ENCODE measurements at places on chromosomes 3 and 15. TPM values are rescaled to one million over a fixed set of nuclear protein-coding genes. Genes with fewer than 3 reads are reported as not detected.

DNA sequence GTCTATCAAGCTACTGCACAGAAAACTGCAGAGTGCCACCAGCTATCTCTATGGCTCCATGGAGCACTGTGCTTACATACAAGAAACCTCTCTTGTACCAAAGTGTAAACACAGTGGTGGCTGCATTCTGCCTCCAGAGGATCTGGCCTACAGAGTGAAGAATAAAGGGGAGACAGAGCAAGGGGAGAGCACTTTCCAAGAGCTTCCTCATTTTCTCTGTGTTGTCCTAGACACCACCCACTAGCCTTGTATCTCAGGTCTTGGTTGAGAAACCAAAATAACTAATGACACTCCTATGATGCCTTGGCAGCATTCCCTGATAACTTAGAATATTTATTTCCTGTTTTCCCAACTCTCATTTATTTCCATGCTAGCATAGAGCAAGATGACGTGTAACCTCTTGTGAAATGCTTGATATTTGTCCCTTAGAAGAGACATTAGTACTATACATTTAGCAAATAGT, 56.9 kb upstream of the PHLDB2 start:
- no peak for DNase-seq

GRCh38 chr15:91100814-91101607, 954 bp downstream of the SV2B start:
- no peak for DNase-seq

- DNase-seq: no peak
Observed at GRCh38 chr15:66720206-66721010, 18.4 kb downstream of the SMAD6 start.

DNA sequence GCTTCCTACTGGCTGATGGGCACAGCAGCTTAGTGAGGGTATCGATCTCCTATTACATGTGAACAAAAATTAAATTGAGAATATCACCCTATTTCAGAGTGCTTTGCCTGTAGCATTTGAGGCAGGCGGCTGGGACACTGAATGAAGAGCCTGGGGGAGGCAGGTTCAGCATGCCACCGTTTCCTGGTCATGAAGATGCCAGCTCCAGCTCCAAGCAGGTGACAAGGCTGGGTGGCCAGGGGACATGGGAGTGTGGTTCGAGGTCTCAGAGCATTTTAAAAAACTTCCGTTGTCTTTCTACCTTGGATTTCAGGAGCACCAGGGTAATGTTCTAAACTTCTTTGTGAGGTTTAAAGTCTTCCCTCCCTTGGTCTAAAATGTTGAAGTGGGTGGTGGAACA, 158.2 kb downstream of the RPLP1 start:
- DNase-seq: no peak

DNA sequence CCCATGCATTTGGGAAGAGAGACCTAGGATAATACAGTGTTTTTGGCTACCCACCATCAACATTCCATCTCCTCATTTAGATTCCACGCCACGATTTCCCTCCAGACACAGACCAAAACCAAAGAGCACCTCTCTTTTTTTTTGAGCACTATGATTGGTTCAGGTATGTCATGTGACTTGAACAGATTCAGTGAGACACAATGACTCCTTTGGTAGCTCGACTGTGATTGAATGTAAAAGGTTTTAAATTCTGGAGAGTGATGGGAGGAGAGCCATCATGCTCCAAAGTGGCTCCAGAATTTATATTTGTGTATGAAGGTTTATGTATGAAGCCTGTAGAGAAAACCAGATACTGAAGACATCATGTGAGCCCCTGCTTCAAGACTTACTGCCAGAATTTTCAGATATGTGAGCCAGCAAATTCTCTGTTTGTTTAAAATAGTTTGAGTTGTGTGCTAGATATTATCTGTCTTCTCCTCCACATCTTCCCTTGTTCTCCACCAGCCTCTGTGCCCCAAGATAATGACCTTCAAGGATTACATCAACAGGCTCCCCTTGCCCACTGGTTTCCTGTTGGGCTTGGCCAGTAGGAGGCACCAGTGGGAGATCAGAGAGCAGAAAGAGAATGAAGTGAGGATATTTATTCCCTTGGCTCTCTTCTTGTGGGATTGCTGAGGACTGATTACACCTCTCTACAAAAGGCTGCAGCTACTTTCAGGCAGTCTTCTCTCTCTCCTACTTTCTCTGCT, 12.5 kb downstream of the MYD88 start:
- DNase-seq: no peak

- DNase-seq: no peak
Observed at GRCh38 chr15:62453375-62453774, 288.3 kb upstream of the C2CD4B start.

- no peak for DNase-seq
Observed at GRCh38 chr3:33577173-33577572, 137.0 kb upstream of the UBP1 start.

- no peak for DNase-seq
Observed at GRCh38 chr3:36095238-36095637, 285.1 kb upstream of the STAC start.

DNA sequence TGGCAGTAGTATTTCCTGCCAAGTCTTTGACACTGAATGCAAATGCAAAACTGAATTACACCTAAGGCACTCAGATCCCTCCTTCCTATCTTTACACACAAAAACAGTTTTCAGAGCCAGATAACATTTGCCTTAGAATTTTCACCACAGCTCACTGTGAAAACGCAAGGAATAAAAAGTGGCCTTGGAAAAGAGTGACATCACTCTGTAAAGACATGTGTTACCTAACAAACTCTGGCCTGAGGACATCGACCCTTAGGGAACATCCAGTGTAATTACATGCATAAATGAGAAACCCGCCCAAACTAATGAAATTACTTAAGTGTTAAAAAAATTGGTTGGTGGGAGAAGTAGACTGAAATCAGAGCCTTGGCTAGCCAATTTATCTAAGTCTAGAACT, 88.9 kb downstream of the PLOD2 start:
- no peak for DNase-seq

GRCh38 chr3:71372911-71373637, 210.5 kb downstream of the FOXP1 start:
- no peak for DNase-seq

DNA sequence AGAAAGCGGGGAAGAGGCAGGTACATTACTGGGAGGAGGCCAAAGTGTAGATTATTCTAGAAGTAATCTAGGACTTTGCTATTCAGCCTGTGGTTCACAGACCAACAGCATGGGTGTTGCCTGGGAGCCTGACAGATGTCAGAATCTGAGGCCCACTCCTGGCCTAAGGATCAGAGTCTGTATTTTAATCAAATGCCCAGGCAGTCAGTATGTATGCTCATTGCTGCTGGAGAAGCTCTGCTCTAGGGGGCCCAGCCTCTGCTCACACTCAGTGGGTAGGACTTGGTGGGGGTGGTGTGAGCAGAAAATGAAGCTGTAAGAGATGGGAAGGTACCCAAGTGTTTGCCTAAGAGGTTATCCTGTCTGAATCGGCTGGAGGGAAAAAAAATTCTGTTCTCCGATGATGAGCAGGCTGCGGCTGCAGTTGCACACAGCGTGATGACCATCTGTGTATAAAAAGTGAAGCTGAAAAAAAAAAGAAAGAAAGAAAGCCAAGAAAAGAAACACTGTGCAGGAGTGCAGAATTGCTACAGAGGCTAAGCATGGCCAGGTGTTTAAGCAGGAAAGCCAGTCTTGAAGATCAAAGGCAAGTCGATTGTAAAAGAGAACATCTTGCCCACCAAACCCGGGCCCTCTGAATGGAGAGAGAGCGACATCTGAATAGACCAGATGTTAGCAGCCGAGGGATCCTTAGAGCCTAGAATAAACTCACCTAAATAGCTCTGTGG, 65.2 kb downstream of the EIF4E3 start:
- DNase-seq: no peak

DNA sequence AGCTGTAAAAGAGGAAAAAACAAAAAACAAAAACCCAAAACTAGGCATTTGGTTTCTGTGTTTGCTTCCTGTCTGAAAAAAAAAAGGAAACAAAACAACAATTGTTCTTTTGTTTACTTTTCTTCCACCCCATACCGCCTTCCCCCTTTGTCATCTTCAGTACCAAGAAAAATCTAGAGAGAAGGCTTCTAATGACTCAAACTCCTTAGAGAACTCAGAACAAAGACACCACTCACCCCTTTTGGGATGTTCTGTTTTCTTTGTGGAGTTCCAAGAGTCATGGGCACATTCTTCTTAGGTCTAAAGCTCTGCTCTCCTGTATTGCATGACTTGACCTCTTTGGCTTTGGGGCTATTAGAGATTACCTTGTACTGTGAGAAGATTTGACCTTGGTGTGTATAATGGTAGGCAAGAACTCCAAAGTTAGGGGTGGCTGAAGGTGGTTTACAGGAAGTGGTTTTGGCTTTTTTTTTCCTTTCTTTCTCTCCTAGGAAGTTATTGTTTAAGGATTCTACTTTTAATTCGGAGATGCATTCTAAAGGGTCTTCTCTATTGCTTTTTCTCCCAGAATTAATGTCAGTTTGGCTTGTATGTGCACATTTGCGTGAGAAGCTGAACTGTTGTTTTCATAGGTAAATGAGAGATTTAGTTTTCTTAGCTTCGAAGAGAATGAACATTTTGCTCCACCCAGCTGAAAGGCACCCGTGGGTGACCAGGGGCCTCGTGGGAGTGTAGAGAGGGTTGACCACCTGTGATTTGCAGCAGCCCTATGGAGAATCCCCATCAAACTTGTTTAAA, 39.5 kb upstream of the ZBTB20 start:
- no peak for DNase-seq

DNA sequence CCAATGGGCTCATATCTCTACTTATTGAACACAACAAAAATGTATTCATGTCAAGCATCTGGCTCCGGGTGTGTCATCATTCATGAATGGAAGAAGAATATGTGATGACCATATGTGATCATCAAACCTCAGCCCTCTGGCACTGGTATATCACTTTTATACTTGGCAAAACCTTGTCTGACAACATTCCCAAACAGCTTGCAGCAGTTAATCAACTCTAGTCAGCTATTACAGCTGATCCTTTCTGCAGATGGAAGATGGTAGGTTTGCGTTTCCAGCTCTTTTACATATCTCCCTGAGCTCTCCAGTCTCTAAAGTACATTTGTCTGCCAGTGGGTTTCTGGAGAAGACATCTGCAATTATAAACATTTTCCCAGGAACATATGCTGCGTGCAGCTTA, 6.6 kb downstream of the PLSCR5 start:
- DNase-seq: no peak

DNA sequence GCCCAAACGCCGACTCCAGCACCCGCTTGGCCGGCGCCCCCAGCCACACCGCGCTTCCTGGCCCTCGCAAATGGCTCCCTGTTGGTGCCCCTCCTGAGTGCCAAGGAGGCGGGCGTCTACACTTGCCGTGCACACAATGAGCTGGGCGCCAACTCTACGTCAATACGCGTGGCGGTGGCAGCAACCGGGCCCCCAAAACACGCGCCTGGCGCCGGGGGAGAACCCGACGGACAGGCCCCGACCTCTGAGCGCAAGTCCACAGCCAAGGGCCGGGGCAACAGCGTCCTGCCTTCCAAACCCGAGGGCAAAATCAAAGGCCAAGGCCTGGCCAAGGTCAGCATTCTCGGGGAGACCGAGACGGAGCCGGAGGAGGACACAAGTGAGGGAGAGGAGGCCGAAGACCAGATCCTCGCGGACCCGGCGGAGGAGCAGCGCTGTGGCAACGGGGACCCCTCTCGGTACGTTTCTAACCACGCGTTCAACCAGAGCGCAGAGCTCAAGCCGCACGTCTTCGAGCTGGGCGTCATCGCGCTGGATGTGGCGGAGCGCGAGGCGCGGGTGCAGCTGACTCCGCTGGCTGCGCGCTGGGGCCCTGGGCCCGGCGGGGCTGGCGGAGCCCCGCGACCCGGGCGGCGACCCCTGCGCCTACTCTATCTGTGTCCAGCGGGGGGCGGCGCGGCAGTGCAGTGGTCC, 3.5 kb downstream of the ISLR2 start:
- DNase-seq: no peak

- DNase-seq: no peak
Observed at GRCh38 chr3:169150920-169151319, 512.6 kb downstream of the MECOM start.

GOLGA8A gene
- 47.7 TPM for total RNA-seq

CCR9 gene
- not detected for total RNA-seq

All from omental fat pad (tissue), 4 donors.